ENCODE measurements at places on chromosomes 3 and 15. TPM values are rescaled to one million over a fixed set of nuclear protein-coding genes. Genes with fewer than 3 reads are reported as not detected.

The GOLGA6L4 gene
- total RNA-seq, result 0.83 TPM

The BNC1 gene
- 3.1 TPM for total RNA-seq

The CHRNA7 gene
- 0.30 TPM for total RNA-seq

The DOCK3 gene
- total RNA-seq, result 0.21 TPM

The TP63 gene
- not detected for total RNA-seq

The TUSC7 gene
- total RNA-seq, result not detected

The SNTN gene
- total RNA-seq, result not detected

The KLHL40 gene
- total RNA-seq, result not detected

The CLDN18 gene
- not detected for total RNA-seq

The NANOGP8 gene
- 0.64 TPM for total RNA-seq

The SOX2 gene
- total RNA-seq, result 11.0 TPM

The ADGRG7 gene
- not detected for total RNA-seq

The ARPP21 gene
- total RNA-seq, result 1.6 TPM

The KLHL24 gene
- 15.1 TPM for total RNA-seq

The AP4E1 gene
- 7.2 TPM for total RNA-seq

The THRB gene
- total RNA-seq, result 9.2 TPM

The TGM4 gene
- 0.80 TPM for total RNA-seq

The ARGFX gene
- total RNA-seq, result not detected

The EXD1 gene
- not detected for total RNA-seq

The WDR73 gene
- 32.4 TPM for total RNA-seq

The C2CD4A gene
- total RNA-seq, result not detected

The CELF6 gene
- total RNA-seq, result not detected

The DUOXA2 gene
- not detected for total RNA-seq

The AGBL1 gene
- total RNA-seq, result not detected

The ITGA11 gene
- 1.2 TPM for total RNA-seq

The KLHL6 gene
- total RNA-seq, result not detected

The CRYGS gene
- total RNA-seq, result 0.40 TPM

The ST8SIA2 gene
- not detected for total RNA-seq

The ZMYND10 gene
- 1.9 TPM for total RNA-seq

The EAF2 gene
- total RNA-seq, result 4.6 TPM

The PLSCR5 gene
- not detected for total RNA-seq

The PP2D1 gene
- total RNA-seq, result not detected

The C3orf49 gene
- not detected for total RNA-seq

The SPATA12 gene
- not detected for total RNA-seq

The GPR15 gene
- not detected for total RNA-seq

The DISP2 gene
- 1.0 TPM for total RNA-seq

The SLC6A20 gene
- total RNA-seq, result 0.66 TPM

The SENP8 gene
- 1.5 TPM for total RNA-seq

The SOX14 gene
- total RNA-seq, result not detected

The SLC25A20 gene
- total RNA-seq, result 19.3 TPM

The SLC28A1 gene
- total RNA-seq, result not detected

The SEC61A1 gene
- total RNA-seq, result 150 TPM

The TRIM42 gene
- not detected for total RNA-seq

The PSTPIP1 gene
- total RNA-seq, result 0.53 TPM

The GPR176 gene
- total RNA-seq, result 21.1 TPM

The CFAP92 gene
- total RNA-seq, result 0.61 TPM

All from A375 (cell line).